Stimulated activated CD4-positive, alpha-beta T cell treated with anti-CD3 and anti-CD28 coated beads, Interleukin-15, amount 100 ng/mL, for 1 hour (primary cell): ENCODE measurements at places on chromosomes 6 and 20.

GRCh38 chr6:161815965-161816364, 542.1 kb upstream of the AGPAT4 start:
- DNase-seq, result no peak

DNA sequence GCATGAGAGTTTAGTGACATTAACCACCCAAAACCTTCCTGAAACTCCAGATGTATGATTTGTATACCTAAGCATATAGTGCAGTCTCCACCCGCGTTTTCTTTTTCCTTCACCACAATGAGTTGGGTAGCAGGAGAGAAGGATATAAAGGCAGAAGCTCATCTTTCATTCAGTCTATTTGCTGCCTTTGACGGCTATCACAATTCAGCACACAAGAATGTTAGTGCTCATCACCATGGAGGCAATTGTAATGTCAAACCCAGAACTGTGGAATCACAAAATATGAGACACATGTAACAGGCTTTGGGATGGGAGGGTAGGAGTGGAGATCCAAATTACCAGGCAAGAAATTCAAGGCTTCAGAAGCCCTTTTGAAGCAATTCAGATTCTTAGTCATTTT, 17.6 kb downstream of the ZHX3 start:
- DNase-seq, result no peak

DNA sequence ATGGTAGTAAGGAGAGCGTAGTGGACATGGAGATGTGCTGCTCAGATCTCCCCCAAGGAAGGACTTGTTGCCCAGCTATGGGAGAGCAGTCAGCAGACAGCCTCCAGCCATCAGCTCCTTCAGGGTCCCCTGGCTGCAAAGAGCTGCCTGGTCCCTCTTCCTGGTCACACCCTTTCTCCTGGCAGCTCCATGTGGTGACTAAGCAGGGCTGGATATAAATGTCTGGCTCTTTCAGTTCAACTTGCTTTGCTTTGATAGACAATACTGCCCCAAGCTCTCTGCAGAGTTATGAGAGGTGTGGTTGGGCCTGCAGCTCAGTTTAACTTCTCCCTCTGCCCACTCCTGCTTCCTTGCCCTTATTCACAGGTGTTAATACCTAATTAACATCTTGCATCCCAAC, 64.1 kb upstream of the DDR1 start:
- no peak for DNase-seq

GRCh38 chr6:140269591-140270165, 895.2 kb upstream of the CITED2 start:
- DNase-seq, result no peak

- DNase-seq, result no peak
Measured at GRCh38 chr6:150541576-150541975, 58.1 kb upstream of the PLEKHG1 start.

DNA sequence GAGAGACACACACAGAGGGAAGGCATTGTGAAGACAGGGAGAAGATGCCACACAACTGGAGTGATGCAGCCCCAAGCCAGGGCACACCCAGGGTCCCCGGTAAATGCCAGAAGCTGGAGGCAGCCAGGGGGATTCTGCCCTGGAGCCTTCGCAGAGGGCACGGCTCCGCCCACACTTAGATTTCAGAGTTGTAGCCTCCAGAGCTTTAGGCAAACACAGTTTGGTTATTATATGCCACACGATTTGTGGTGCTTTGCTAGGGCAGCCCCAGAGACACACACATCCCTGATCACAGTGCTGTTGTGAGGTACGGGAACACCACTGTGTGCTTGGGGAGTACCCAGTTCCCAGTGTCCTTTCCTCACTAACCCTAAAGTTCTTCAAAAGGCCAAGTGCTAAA, 280.6 kb downstream of the SMOC2 start:
- no peak for DNase-seq

GRCh38 chr6:24910331-24910960, 25.3 kb downstream of the RIPOR2 start:
- DNase-seq, result no peak

DNA sequence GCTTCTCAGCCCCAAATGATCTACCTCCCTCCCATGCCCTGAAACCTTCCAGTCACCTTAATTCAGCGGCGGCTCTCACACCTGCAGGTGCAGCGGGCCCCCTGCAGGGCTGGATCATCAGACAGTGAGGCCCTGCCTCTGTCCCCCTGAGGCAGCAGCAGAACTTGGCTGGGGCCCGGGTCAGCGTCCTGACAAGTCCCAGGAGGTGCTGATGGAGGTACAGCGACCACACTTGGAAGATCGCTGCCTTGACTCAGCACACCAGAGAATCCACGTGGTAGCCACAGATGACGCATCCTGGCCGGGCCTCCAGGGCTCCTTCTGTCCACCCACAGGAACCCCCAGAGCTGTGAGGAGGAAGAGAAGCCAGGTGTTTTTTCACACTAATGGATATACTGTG, 116.4 kb upstream of the THBS2 start:
- DNase-seq, result no peak

- DNase-seq, result peak; percentile 41
Measured at GRCh38 chr6:26327450-26328264, 37.3 kb upstream of the BTN3A2 start.

GRCh38 chr6:32642720-32643106, 5.5 kb downstream of the HLA-DQA1 start:
- no peak for DNase-seq

GRCh38 chr20:37775200-37775599, 81.4 kb downstream of the CTNNBL1 start:
- no peak for DNase-seq

DNA sequence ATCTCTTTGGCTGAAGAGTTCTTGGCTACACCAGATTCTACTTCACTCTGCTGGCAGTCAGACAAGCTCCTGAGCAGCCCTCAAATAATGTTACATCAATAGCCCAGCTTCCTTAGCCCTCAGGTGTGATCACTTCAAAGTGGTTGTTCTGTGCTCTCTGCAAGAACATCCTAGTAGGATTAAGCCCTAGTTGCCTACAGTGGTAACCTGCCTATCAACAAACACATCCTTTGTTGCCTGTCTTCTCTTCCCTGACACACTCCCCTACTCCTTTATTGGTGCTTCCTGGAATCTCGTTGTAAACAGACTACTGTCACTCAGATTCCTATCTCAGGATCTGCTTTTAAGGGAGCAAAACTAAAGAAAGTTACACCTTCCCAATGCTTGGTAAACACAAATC, 45.1 kb upstream of the TASP1 start:
- no peak for DNase-seq

DNA sequence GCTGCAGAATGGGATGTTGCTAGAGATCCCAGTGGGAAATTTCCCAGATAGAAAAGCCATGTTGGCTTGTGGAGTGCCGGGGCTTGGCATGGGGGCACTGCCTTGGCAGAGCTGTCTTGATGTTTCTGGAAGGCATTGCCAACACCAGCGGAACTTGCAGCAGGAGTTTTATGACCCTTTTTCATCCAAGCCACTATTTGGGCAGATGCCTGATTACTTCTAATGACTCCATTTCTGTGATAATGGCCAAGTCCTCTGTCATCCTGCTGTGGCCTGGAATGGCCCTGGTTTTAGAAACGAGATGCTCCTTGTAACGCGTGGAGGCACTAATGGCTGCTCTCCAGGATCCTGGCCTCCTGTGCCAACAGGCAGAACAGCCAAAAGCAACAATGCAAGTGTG, 229.0 kb downstream of the ZNF217 start:
- no peak for DNase-seq

GRCh38 chr6:122726649-122727048, 52.9 kb upstream of the FABP7 start:
- DNase-seq, result no peak

- DNase-seq, result no peak
Measured at GRCh38 chr20:19328676-19329075, 116.2 kb downstream of the SLC24A3 start.

DNA sequence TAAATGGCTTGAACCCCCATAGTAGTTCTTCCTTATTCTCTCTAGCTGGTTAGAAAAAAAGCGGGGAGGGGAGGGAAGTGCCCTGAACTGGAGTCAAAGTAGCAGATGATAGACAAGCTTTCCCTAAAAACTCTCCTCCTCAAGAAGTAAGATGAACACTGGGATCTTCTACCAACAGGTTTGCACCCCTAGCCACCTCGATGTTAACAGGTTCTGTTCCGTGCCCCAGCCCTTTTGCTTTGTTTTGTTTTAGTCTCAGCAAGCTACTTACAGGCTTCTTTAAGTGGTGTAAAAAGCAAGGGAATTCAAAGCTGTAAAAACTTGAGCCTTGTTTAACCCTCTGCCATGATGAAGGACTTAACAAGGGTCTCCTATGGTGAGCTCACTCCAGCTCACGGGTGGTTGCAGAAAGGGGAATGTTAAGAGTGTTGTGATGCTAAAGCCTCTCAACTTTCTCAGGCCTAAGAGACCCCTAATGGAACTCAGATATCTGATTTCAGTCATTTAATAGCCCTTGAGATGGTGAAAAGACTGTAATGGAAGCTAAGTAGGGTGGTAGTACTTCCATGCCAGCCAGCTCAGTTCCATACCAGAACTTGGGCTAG, 106.0 kb downstream of the FOXO3 start:
- no peak for DNase-seq

GRCh38 chr6:169981969-169982368, 230.5 kb downstream of the ERMARD start:
- no peak for DNase-seq

GRCh38 chr6:84151669-84152068, 75.8 kb downstream of the CEP162 start:
- no peak for DNase-seq

- no peak for DNase-seq
Measured at GRCh38 chr20:6008254-6008653, 45.6 kb downstream of the LRRN4 start.

DNA sequence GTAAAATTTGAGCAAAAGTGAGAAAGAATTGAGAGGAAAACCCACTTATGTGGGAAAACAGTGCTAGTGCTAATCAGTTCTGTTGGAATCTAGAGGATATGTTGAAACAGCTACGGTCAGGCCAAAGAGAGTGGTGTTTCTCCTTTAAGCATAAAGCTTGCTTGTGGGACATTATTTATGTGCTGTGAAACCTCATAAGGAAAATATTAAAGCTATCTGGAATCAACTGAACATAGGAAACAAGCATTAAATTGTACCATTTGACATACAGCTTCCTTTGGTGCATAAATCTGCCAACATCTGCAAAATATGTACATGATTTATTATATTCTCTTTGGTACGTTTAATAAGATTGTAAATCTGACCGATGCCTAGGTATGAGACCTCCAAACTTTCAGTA, 182.5 kb upstream of the PDE10A start:
- DNase-seq, result no peak

DNA sequence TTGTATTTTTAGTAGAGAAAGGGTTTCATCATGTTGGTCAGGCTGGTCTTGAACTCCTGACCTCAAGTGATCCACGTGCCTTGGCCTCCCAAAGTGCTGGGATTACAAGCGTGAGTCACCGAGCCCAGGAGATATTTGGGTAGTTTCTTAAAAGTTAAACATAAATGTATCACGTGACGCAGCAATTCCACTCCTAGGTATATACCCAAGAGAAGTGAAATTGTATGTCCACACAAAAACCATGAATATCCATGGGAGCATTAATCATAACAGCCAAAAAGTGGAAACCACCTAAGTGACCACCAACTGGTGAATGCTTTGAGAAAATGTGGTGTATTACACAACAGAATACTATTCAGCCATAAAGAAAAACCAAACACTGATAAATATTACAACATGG, 164.8 kb downstream of the MRPL14 start:
- DNase-seq, result no peak

- no peak for DNase-seq
Measured at GRCh38 chr20:44040202-44040915, 125.7 kb downstream of the TOX2 start.

- DNase-seq, result no peak
Measured at GRCh38 chr6:109351231-109352130, 30.8 kb downstream of the CD164 start.
